Activated T-cell treated with anti-CD3 and anti-CD28 coated beads for 1 hour (primary cell): ENCODE measurements at places on chromosomes 6 and 20.

- no peak for DNase-seq
Measured at GRCh38 chr6:107668743-107669474, 155.2 kb downstream of the SCML4 start.

DNA sequence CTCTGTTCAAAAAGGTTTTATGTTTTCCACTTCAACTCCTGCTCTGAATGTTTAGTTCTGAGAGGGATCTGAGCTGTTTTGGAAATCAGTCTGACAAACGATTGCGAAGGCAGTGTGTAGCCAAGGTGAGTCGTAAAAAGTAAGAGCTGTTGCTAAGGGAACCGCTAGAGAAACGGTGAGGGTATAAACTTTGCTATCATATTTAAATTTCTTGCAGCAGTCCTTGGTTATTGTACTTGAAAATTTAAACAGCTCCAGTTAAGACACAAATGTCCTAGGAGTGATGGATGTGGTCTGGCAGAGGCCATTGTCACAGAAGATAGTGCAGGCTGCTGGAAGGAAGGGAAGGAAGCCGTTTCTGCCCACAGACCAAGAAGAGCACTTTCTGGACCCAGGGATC is 64.9 kb upstream of the CITED2 start:
- no peak for DNase-seq

DNA sequence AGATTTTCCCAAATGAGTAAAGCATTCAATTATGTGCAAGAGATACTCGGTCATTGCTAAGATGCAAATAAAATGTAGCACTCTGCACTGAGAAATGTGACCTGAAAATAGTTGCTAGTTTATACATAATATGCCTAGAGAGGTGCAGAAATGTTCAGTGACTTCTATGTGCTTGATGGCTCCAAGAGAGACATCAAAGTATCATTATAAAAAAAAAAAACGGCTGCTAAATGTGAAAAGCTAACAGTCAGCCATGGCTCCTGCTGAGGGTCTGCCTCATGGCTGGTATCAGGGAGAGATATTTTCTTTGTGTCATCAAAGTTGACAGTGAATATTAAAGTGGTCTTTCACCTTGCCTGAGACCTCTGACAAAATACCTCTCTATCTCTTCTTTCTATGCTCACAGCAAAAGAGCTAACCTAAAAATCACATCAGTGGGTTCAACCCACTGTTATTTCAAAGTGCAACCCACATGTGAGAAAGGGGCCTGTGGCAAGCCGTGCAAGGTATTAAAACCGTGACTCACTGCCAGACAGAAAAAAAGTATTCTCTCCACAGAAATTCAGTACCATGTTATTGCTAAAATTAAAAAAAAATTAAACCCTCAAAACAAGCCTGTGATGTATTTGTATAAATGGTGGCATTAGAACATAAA is 259.0 kb downstream of the HIVEP2 start:
- DNase-seq: no peak

- DNase-seq: no peak
Measured at GRCh38 chr6:16493112-16493511, 254.7 kb downstream of the GMPR start.

DNA sequence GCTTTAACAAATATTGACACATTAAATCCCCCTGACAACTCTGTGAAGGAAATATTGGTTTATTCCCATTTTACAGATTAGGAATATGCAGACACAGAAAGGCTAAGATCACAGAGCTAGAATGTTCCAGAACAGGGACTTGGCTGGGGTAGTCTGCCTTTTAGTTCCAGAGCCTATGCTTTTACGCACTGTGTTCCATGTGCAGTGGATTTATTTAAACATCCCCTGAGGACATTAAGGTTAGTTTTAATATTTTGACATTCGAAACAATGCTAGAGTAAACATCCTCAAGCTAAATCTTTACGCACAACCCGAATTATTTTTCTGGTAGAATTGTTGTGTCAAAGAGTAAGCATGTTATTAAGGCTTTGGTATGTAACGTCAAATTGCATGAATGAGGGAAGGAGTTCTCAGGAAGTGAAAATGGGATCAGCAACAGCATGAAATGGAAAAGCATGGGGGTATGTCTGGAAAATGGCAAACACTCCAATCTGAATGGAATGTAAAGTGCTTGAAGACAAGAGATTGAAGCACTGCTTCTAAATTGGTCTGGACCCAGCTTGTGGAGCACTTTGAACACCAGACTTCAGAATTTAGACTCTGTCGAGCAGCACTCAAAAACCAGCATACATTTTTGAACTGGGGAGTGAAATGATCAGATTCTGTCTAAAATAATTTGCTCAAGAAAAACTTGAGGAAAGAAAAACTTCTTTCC is 429.9 kb downstream of the CD83 start:
- no peak for DNase-seq

DNA sequence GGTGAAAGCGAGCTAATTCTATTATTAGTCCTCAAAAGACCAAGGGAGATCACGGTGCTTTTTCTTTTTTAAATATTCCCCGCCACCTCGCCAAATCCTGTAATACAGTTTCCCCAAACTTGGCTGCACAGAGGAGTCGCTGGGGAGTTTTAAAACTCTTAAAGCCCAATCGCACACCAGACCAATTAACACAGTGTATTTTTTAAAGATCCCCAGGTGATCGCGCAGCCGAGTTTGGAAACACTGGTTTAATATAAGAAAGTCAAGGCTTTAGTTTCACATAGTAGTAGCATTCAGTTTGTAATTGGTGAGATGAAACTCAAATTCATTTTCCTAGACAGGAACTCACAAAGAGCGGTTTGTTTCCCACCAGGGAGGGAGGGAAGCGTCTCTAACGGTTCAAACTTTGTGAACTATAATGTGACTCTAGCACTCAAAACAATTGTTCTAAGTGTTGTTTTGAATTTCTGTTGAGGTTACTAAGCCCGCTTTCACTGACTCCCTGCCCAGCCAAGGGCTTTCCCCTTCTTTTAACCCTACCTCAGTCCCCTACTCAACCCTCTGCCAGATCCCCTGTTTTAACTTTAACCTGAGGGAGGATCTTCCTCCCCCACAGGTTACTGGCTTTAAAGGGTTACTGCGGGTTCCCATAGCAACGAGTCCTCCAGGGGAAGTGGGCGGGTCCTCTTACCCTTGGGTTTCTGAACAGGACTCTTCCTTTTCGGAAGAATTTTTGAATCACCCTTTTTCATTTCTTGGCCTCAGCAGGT is 25.7 kb upstream of the BTBD3 start:
- no peak for DNase-seq

- DNase-seq: no peak
Measured at GRCh38 chr6:146968041-146968760, 236.0 kb upstream of the STXBP5 start.

- DNase-seq: no peak
Measured at GRCh38 chr20:41134362-41135186, 2.8 kb upstream of the PLCG1 start.

GRCh38 chr6:15854378-15854777 is 191.6 kb upstream of the DTNBP1 start:
- no peak for DNase-seq

DNA sequence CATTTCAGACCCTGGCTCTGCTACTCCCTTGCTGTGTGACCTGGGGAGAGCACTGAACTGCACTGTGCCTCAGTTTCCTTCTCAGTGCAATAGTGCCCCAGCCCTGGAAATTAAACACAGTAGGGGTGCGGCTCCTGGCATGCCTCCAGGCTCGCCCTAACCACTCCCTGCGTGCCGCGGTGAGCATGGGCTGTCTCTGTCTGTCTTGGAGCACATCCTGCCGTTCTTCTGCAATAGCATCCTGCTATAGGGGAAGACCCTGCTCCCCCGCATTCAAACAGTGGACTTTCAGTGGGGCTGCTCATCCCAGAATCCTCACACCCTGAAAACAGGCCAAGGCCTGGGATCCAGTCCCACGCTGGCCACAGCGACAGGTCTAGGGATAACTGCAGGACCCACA is 129.5 kb downstream of the FOXC1 start:
- DNase-seq: no peak

- no peak for DNase-seq
Measured at GRCh38 chr6:46053039-46053933, 37.6 kb upstream of the CLIC5 start.

- no peak for DNase-seq
Measured at GRCh38 chr20:18754030-18754652, 59.4 kb upstream of the SCP2D1 start.

DNA sequence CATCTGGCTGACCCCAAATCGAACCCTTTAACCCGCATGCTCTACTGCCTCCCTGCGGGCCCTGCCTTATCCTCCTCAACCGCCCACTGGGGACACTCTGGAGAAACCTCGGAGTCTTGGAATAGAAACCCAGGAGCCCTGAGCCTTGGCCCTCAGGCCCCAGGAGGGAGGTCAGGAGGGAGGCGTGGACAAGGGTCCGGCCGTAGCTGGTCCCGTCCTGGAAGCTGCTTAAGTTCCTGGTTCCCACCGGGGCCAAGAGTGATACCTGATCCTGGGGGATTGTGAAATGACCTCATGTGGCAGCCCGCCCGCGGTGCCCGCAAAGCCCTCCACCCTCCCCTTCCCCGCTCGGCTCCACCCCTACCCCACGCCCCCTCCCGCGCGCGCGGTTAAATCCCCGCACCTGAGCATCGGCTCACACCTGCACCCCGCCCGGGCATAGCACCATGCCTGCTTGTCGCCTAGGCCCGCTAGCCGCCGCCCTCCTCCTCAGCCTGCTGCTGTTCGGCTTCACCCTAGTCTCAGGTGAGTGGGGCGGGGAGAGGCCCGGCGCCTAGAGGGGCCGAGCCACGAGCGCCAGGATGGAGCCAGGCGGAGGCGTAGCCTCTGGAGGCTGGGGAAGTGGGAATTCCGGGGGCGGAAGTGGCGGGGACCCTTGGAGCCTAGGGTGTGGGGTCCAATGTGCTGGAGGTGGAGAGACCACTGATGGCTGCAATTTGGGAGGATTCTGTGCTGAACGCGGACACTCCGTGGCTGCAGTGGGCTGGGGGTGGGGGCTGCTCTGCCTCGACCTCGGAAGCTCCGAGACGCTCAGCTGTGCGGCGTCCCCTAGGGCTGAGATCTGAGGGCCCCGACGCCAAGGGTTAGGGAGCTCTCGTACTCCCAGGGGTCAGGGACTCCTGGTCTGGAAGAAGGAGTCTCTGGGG is at the start of gene WFDC2:
Gene WFDC2, plus strand, starts transcription at position 418 of the 926 bp plus-strand sequence. Its CDS starts 29 bp downstream, at position 447.
- DNase-seq: no peak

- peak; percentile 79 for DNase-seq
Measured at GRCh38 chr6:692858-693722, at the start of gene EXOC2. EXOC2 (minus strand) TSS chr6:693139; CDS start chr6:637818, 55,321 bp downstream.
